ENCODE measurements at places on chromosomes 5 and 9.

- no peak for DNase-seq
These were observed 223.2 kb downstream of the PCSK1 start for GRCh38 chr5:96209829-96210228.

GRCh38 chr5:103262422-103262871, 3.9 kb downstream of the MACIR start:
- DNase-seq: no peak

DNA sequence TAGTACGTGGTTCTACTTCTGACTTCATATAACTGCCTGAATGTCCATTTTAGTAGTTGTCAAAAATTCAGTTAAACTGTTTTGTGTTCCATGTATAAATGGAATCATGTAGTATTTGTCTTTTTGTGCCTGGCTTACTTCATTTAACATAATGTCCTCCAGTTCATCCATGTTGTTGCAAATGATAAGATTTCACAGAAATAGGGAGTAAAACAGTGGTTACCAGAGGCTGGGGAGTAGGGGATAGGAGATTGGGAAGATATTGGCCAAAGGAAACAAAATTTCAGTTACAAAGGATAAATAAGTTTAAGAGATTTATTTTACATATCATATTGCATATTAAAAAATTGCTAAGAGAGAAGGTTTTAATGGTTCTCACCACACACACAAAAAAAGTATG, 425.0 kb upstream of the MEF2C start:
- no peak for DNase-seq

GRCh38 chr5:35129921-35130485, 82.3 kb upstream of the AGXT2 start:
- peak; percentile 2 for DNase-seq

- no peak for DNase-seq
These were observed 20.4 kb downstream of the CCDC192 start for GRCh38 chr5:127723571-127723970.

- no peak for DNase-seq
These were observed 4.6 kb upstream of the HMHB1 start for GRCh38 chr5:143807401-143807800.
